ENCODE measurements at places on chromosomes 6 and 20.
A peak's percentile ranks its signal among the peaks of the same experiment; 100 is the strongest.

GRCh38 chr6:145694083-145694737, 41.1 kb downstream of the EPM2A start:
- DNase-seq, result no peak

DNA sequence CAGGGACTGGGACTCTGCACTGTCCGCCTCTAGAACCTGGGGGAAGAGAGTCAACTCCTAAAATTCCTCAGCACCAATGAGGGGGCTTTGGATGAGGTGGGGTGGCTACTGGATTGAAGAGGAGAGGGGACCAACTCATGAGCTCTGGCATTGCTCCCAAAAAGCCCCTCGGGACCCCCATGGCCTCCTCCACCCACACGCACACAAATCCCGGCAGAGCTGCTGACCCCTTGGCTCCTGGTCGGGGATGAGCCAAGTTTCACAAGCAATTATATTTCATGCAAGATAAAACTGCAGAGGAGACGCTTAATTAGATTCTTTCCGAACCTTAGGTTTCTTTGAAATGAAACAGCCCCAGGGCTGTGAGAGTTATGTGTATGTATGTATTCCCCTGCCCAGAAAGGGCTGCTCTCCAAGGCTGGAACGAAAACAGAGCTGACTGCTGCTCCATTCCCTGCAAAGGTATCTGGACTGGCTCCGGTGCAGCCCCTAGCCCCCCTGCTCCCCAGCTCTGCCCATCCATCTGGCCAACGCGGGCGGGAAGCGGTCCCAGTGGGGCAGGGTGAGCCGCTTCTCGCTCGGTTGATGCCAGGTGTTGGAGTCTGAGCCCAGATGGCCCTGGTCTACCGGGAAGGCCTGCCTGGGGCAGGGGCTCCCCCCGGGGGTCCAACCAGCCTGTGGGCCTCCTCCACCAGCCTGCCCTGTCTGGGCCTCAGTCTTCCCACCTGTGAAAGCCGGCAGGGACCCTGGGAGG, 46.8 kb upstream of the STX16 start:
- no peak for DNase-seq

- peak; percentile 95 for DNase-seq
These were observed at the start of gene SLC17A5 for GRCh38 chr6:73653571-73654424. Gene SLC17A5, minus strand, starts transcription at chr6:73653992. Its CDS starts 106 bp downstream, at chr6:73653886.

DNA sequence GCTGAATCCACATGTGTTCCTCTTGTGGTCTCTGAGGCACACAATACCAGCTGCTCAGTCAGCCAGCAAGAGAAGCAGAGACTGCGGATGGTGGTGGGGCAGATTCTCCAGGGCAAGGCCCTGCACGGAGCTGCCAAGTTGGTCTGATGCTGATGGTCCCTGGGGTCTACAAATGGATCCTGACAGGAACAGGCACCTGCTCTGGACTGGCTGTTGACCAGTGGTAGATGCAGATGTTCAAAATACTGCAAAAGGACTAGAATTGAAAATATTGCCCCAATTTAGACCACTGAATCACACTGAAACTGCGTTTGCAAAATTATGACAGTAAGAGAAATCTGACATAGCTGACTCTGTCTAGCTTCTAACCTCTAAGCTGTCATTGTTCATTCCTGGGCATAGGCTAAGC, 29.6 kb upstream of the TUBB2A start:
- DNase-seq, result no peak

GRCh38 chr6:95587989-95588388, 10.7 kb downstream of the MANEA start:
- DNase-seq, result no peak

- DNase-seq, result no peak
These were observed 388.0 kb downstream of the GJA1 start for GRCh38 chr6:121823437-121823851.

DNA sequence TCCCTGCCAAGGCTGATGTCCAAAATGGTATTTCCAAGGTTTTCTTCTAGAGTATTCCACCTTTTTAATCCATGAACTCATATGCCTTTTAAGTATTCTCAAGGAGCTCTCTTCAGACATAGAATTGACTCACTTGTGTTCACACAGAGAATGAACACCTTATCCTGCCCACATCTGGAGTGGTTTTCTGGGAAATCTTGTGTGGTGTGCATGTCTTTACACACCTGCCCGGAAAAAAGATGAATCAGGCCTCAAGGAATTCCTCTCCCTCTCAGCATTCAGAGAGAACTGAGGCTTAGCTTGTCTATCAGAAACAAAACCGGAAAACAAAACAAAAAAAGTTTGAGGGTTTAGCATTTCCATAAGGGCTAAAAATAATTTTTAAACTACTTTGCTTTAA, 148.8 kb downstream of the TFAP2A start:
- no peak for DNase-seq

- no peak for DNase-seq
These were observed 62.2 kb downstream of the LRFN2 start for GRCh38 chr6:40524797-40525585.

DNA sequence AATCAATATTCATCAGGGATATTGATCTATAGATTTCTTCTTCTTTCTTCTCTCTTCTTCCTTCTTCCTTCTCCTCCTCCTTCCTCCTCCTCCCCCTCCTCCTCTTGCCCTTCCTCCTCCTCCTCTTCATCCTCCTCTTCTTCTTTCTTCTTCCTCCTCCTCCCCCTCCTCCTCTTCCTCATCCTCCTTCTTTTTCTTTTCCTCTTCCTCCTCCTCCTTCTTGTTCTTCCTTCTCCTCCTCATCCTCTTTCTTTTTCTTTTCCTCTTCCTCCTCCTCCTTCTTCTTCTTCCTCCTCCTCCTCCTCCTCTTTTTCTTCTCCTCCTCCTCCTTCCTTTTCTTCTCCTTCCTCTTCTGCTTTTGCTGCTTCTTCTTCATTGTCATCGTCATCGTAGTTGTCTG, 52.4 kb upstream of the SERINC1 start:
- no peak for DNase-seq

- no peak for DNase-seq
These were observed 118.0 kb upstream of the PRND start for GRCh38 chr20:4603724-4604123.

DNA sequence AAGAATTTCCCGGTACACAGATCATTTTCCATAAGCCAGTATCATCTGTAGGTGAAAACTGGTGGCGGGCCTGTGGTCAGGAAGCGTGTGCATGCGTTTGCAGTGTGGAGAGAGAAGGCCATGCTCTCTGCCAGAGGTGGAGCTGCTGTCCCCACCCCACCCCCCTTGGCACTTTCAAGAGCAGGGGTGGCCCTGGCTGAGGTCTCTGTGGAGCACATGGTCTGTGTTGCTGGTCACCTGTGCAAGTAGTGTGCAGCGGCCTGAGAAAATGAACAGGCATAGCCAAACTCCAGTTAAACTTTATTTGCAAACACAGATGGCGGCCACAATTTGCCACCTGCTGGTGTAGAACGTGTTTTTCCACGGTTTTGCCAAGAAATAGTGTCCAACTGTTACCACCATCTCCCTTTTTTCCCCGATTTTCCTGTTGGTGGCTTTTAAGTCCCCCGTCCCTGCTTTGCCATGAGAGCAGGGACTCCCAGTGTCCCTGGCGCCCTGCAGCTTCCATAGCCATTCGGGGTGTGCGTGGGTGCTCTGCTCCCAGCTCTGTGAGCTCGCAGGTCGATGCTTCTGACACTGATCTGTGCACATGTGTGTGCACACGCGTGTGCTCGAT, 2.5 kb downstream of the ADRM1 start:
- DNase-seq, result no peak

GRCh38 chr6:38760097-38760496, 45.0 kb downstream of the DNAH8 start:
- no peak for DNase-seq

DNA sequence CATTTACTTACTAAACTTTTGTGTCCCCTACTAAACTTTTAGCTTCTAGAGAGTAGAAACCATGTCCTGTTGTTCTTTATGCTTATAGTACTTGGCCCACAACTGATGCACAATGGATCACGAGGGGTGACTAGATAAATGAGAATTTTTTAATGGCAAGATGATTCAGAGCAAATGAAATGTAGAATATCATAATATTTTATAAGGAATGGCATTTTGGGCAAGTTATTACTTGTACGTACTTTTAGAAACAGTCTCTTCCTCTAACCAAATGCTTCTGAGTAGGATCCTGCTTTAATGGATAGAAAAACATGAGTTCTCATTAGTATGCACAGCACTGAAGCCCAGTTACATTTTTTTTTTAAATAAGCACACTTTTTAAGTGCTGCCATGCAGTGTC, 336.3 kb downstream of the NRN1 start:
- no peak for DNase-seq

DNA sequence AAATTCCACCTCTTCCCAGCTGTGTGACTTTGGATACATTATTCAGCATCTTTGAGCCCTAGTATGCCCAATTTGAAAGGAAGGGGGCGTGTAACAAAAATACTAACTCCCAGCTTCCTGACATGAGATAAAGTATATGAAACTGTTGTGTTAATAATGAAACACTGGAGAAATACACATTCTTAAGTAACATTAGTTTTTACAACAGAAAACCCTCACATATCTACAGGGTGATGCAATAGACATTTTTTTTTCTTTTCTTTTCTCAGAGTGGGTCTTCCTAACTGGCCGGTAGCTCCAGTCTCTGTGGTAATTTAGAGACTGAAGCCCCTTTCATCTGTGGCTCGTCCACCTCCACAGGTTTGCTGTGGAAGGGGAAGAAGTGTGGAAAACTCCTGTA, 79.5 kb downstream of the CD83 start:
- no peak for DNase-seq

DNA sequence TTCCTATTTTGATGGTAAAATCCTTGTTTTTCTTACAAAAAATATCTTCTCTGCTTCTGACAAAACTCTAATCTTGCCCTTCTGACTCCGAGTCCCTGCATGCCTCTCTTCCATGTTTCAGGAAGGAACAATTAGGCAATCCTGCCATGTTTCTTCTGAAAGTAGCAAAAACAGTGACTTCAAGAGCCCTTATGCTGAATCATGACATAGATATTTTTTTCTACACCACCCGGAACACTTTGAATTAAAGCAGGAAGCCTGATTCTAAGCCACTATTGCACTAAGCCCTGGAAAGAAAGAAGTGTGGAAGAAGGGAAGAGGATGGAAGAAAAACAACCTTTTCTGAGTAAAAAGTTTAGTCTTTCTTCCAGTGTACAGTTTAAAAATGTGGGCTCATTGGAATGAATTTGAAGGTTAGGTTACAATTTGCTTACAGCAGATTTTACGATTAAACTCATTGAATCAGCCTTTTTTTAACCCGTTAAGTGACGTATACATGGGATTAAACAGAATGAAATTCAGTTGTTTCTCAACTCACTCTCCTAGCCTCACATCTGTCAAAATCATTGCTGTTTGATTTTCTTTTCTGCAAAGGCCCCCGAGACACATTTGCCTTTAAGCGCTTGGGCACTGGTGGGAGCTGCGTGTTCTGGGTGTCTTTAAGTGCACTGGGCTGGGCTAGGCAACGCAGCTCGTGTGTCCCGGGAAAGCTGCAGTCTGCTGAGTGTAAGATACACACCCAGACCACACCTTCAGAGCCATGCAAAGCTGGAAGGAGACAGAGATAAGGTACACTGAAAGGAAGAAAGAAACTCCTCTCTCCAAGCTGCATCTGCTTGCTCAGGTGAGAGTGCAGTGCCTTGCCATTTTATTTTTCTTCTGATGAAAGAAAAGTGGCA, 159.4 kb upstream of the CITED2 start:
- no peak for DNase-seq

DNA sequence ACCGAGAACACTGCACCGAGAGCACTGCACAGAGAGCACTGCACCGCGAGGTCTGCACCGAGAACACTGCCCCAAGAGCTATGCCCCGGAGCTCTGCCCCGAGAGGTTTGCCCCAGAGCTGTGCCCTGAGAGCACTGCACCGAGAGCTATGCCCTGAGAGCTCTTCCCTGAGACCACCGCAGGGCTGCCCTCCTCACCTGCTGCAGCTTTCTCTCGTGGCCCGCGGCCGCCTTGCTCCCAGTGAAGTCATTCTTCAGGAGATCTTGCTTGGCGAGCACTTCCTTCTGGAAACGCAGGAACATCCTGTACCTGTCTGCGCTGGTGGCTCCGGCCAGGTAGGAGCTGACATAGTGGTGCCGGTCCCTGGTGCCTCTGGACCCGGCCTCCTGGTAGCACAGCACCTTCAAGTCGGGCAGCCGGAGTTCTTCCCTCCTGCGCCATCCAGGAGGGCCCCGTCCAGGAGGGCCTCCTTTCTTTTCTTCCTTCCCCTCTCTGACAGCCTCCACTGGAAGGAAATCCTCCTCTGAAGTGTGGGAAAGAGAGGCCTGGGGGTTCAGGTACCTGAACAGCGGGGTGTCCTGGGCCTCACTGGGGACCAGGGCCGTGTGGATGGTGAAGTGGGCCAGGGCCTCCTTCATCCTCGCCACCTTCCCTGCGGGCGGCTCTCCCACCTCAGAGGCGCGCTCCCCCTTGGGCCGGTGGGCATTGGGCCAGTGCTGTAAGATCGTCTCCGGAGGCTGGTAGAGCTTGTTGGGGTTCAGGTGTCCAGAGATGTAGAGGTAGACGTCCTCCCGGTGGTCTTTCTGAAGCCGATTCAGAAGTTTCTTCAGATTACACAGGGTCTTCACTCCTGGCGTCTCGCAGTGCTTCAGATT, 7.8 kb downstream of the C6orf118 start:
- DNase-seq, result no peak

- DNase-seq, result no peak
These were observed 185.5 kb upstream of the ECI2 start for GRCh38 chr6:4320860-4321259.

DNA sequence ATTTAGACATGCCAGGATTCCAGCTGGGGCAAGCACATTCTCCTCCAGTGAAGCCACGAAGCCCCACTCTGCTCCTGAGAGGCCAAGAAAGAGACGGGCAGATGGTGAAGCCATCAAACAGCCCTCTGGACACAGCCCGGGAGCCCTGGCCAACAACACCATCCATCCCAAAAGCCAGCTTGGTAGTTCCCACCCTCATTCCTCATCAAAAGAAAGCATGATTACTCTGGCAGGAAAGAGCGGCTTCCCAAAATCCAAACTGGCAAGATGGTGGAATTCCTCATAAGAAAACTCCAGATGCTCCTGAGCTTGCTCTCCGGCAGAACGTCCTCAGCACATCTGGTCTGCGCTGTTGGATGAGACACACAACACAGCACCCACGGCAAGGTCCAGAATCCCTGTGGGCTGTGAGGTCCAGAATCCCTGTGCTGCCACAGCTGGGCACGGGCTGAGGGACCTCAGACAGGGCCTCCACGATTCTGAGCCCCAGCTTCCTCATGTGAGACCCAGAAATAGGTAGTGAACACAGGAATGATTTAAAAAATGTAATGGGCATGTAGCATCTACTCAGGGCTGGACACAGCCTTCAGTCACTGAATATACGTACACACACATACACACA, 52.6 kb downstream of the THBS2 start:
- no peak for DNase-seq

DNA sequence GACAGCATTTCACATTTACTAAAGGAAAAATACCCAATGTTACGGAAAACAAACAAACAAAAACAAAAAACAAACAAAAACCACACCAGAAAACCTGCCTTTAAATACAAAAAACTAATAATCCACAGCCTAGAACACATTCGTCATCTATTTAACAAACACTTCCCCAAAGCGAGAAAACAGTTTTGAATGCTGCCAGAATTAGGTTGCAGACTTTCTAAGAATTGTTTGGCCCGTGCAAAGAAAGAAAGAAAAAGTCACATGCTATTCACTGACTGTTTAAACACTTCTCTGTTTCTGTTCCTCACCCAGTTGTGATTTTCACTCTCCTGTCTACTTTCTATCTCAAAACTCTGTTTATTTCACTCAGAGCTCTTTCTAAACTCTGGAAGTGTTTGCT, 52.5 kb downstream of the BCAS1 start:
- DNase-seq, result no peak
